ENCODE measurements at places on chromosomes 2 and 18.

DNA sequence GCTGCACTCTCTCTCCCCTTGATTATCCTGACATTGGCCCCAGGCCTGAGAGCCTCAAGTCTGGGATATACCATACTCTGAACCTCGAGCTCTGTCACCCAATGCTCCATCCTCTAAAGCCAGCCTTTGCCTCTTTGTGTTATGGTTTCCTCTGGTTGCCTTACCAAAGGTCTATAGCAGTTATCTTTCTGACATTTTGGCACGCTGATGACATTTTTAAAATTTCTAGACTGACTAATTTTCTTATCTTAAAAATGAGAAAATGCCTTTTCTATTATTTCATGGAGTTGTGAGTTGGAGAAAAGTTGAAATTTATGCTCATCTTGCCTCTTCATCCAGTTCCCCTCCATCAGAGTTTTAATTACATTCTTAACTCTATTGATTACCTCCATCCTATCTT, 62.7 kb downstream of the PKP4 start:
- no peak for DNase-seq

- DNase-seq = no peak
Measured at GRCh38 chr2:157190151-157190550, 67.4 kb upstream of the GALNT5 start.

- DNase-seq = no peak
Measured at GRCh38 chr2:234219046-234219310, 168.5 kb downstream of the SPP2 start.

GRCh38 chr18:26322890-26323653, 96.8 kb downstream of the TAF4B start:
- no peak for DNase-seq

GRCh38 chr2:198476007-198476406, 671.6 kb downstream of the PLCL1 start:
- no peak for DNase-seq

GRCh38 chr2:106882673-106883072, 3.3 kb downstream of the ST6GAL2 start:
- DNase-seq = no peak

GRCh38 chr2:84858123-84858522, 22.8 kb downstream of the TRABD2A start:
- no peak for DNase-seq

GRCh38 chr2:6060992-6061663, 368.9 kb downstream of the SOX11 start:
- DNase-seq = no peak

DNA sequence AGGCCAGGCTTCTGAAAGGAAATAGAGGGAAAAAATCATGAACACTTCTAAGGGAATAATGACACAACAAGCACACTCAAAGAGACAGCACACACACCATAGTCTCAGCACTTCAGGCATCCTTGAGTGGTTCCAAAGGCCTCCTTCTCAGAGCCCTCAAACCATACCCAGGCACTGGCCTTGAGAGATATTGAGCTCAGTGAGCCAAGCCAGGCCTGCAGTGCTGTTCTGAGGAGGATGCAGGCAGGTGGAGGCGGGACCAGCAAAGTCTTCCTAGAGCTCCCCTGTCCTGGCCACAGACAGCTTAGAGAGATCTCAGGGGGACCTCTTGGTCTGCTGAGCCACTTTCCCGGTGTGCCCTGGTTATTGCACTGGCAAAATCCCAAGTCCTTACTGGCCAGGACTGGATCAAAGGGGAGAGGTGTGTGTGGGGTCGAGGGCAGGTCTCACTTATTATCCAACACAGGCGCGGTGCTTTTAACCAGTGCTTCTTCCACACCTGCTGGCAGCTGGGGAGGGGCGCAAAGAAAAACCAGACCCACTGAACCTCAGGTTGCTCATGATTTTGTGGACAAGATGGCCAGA, 86.8 kb upstream of the HAAO start:
- DNase-seq = no peak

DNA sequence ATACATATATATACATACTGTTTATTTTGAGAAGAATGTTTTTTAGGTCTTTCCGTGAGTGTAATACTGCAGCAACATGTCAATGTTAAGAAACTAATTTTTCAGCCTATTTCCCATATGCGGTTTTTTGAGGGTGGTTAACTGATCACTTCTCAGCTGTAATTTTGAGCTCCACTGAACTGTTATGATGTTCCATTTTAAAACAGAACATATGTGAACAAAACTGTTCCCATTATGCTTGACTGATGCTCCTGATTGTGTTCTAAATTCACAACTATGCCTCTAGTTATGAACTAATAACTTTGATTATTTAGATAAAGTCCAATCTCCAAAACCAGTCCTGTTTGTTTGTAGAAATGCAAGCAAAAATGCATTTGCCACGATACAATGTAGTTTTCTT, 511.2 kb upstream of the FSIP2 start:
- no peak for DNase-seq
